Activated gamma-delta T cell treated with anti-CD3 and anti-CD28 coated beads, Interleukin-2, amount 50 U/mL, for 16 hours (primary cell): ENCODE measurements at places on chromosomes 3 and 15.

DNA sequence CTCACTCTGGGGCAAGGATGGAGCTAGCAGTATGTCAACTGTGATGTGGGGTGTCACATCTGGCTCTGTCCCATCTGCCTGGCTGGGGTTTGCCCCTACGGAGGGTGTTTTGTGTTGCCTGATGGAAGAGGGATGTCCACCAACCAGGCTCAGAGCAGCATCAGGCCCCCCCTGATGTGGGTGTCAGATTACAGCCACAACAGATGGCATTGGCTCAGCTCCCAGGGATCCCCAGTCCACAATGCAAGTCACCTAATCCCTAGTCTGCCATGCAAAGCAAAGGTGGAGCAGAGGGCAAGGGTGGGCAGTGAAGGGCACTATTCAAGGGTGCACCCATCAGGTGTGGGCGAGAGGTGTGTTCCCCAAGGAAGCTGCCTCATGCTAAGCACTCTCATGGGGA lies 48.9 kb upstream of the AMOTL2 start:
- DNase-seq = no peak

DNA sequence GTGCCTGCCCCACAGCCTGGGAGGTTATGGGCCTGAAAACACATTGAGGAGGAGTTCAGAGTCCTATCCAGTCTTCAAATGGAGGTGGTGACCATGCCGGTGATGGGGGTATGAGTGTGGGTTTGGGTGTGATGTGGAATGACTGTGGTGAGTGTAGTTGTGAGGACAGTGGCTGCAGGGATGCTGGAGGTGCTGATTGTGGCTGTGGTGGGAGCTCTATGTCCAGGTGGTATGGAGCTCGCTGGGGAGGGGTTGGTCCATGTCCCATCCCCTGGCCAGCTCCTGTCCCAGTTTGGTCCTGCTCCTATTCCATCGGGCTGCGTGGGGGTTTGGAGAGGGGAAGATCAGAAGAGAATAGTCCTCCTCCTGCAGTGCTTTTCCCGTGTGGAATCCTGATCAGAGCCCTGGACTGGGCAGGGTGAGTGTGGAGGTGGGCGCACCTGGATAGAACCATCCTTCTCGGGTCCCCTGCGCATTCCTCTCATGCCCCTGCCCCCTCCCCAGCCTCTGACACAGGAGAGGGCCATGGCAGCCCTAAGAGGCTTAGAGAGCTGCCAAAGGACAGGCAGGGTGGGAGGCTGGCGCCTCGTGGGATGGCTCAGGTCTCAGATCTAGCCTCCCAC lies 23.0 kb upstream of the GOLGA6C start:
- no peak for DNase-seq

DNA sequence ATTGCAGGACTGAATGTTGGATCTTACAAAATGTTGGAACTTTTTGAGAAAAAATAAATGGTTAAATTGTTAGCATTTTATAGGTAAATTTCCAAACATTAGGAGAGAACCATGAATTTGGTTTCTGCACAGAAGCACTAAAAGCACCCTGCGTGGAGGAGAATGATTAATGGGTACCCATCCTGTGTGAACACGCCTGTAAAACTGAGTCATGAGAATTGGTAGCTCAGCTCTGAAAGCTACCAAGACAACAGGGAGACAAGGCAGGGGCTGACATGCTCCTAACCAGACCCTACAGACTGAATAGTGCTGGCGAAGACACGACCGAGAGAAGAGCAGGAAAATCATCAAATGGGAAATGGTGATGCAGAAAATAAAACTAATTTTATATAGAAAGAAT lies 32.4 kb upstream of the MTMR10 start:
- DNase-seq = no peak

DNA sequence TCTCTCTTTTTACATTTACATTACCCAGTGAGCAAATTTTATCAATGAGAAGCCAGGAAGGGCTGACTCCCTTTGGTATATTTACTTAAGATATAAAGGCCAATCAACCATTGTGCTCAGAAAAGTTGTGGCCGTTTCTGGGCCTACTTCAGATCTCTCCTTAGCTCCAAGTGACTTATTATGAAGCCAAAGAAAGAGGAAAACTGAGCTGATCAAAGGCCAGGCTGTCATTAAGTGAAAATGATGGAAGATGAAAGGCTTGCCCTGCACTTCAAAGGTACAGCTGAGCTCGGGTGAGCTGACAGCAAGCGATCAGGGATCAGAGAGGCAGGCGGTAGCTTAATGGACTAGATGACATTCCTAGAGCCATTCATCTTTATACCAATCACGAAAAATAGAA lies 24.8 kb downstream of the VGLL4 start:
- no peak for DNase-seq

GRCh38 chr3:186909078-186909853 lies 21.1 kb upstream of the ST6GAL1 start:
- DNase-seq = peak; percentile 64

DNA sequence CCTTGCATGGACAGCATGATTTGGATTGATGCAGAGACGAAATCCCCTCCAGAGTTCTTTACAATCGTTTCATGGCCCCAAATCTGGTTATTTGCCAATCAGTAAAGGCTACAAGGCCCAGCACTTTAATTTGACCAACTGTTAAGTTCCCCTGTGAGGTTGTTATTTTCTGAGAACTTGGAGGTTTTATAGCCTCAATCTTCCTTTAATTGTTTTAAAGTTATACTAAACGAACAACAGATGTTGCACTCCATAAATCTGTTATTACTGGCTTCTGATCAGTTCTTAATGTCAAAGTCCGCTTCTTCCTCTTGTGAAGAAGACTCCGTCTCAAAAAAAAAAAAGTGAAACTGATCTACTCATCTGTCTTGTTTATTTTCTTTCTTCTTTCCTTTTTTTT lies 30.8 kb downstream of the LARP6 start:
- no peak for DNase-seq

GRCh38 chr3:178739720-178740119 lies 203.5 kb downstream of the KCNMB2 start:
- no peak for DNase-seq

- peak; percentile 52 for DNase-seq
These were observed at the start of gene RSRC1 for GRCh38 chr3:158109804-158110657. RSRC1 (plus strand) TSS chr3:158110089; CDS start chr3:158122105, 12,016 bp downstream.

DNA sequence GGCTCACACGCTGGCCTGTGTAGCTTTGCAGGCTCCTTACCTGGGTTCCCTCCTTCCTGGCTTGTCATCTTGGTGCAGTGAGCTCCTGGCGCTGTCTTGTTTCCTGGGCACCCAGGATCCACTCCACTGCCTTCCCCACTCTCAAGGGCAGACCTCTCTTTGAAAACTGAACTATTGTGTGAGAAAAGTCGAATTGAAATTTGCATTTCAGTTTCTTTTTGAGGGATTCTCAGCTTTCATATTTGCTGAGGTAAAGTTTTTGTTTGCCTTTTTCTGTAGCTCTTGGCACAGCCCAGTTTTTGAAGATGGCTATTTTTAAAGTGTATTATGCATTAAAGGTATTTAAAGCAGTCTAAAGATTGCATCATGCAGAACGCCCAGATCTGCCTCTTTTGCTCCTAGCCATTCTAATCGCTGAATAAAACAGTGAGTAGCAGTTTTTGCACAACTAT lies 70.1 kb downstream of the CCK start:
- DNase-seq = no peak

- DNase-seq = no peak
These were observed 31.1 kb downstream of the ACAN start for GRCh38 chr15:88834211-88834812.

DNA sequence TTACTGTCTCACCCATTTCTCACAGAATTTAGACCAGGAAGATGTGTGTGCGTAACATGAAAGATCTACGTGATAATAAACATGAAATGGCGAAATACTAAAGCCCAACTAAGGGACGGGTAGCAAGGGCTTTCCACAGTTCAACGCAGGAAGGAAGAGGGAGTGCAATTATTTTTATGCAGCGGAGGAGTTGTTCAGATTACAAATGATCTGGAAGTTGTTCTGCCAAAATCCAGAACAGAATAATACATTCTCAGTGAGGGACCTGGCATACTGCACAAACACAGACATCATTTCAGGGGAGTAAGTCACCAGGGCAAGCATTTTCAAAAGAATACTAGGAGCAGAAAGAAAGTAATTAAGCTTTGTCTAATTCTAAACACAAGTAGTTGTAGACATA lies 133.6 kb upstream of the RAP2B start:
- DNase-seq = no peak

- no peak for DNase-seq
These were observed 8.4 kb downstream of the CDAN1 start for GRCh38 chr15:42728560-42728959.
